ENCODE measurements at places on chromosomes 16 and 17. TPM values are rescaled to one million over a fixed set of nuclear protein-coding genes. Genes with fewer than 3 reads are reported as not detected.

CFAP97D1 gene
- total RNA-seq, result 0.22 TPM

NKD1 gene
- 1.3 TPM for total RNA-seq

NPB gene
- not detected for total RNA-seq

PRSS33 gene
- not detected for total RNA-seq

KRT27 gene
- total RNA-seq, result not detected

TMC5 gene
- 0.22 TPM for total RNA-seq

KRTAP9-2 gene
- not detected for total RNA-seq

MYH2 gene
- total RNA-seq, result not detected

TP53TG3F gene
- total RNA-seq, result 0.65 TPM

TK2 gene
- total RNA-seq, result 113 TPM

SPDYE4 gene
- not detected for total RNA-seq
